AML-193 (cell line): ENCODE measurements at places on chromosomes 3 and 15.
A peak's percentile ranks its signal among the peaks of the same experiment; 100 is the strongest.

DNA sequence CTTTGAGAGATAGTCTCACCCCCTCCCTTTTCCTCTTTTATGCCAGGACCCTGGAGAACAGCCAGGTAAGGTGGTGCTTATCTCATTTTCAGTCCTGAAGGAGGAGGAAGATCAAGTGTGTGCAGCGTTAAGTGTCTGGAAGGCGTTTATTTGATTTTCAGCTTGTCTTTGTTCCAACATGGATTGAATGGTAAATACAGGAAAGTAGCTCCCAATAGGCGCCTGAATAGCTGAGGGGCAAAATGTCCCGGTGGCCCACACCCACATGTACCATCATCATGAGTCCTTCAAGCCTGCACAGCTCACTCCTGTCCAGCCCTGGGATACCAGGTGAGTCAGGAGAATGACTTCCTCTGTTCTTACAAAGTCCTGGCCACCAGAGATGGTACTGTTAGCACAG, 73.5 kb downstream of the CEMIP start:
- DNase-seq: no peak

DNA sequence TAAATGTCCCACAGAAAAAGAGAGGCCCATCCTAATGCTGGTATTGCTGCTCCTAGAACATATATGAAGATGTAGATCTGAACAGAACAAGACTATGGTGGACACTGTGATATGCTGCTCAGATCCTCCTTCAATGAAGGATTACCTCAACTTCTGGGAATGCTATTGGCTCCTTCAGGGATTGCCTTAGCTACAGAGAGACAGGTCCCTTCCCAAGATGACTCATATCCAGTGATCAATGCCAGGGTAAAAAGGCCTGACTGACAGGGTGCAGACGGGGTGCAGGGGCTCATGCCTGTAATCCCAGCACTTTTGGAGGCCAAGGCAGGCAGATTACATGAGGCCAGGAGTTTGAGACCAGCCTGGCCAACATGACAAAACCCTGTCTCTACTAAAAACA, 20.5 kb upstream of the STAG1 start:
- DNase-seq: no peak

- DNase-seq: no peak
Observed at GRCh38 chr3:162443376-162443775, 946.8 kb downstream of the OTOL1 start.

DNA sequence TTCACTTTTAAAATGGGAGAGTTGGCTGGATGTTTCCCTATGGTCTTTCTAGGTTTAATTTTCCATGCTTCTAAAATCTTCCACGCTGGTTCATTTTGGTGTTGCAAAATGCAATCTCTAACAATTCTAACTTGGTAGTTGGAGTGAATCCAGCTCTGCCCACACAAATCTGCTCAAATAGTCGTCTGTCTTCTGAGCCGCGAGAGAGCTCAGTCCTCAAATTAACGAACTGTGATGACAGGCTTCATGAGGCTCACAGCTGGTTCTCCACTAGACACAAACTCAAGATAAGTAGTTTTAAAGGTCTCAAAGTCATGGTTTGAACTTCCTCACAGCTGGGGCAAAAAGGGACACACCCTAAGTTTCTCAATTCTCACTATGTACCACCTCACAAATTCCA, 178.6 kb upstream of the LYSMD4 start:
- DNase-seq: no peak

- no peak for DNase-seq
Observed at GRCh38 chr3:124893526-124893925, 6.4 kb upstream of the ITGB5 start.

DNA sequence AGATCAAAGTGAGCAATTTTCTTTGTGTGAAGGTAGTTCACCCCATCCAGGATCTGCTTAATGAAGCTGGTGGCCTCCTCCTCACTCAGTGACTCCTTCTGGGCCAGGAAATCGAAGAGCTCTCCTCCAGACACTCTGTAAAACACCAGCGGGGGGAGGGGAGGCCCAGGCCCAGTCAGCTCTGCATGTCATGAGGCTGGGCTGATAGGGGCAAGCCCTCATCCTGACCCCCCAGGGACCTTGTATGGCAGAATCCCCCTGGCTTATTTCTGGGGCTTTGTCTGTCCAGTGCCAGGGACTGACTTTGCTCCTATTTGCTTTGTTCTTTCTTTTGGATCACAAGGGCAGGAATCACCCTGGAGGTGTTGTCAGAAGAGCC, 74.9 kb downstream of the DAPK2 start:
- DNase-seq: no peak

DNA sequence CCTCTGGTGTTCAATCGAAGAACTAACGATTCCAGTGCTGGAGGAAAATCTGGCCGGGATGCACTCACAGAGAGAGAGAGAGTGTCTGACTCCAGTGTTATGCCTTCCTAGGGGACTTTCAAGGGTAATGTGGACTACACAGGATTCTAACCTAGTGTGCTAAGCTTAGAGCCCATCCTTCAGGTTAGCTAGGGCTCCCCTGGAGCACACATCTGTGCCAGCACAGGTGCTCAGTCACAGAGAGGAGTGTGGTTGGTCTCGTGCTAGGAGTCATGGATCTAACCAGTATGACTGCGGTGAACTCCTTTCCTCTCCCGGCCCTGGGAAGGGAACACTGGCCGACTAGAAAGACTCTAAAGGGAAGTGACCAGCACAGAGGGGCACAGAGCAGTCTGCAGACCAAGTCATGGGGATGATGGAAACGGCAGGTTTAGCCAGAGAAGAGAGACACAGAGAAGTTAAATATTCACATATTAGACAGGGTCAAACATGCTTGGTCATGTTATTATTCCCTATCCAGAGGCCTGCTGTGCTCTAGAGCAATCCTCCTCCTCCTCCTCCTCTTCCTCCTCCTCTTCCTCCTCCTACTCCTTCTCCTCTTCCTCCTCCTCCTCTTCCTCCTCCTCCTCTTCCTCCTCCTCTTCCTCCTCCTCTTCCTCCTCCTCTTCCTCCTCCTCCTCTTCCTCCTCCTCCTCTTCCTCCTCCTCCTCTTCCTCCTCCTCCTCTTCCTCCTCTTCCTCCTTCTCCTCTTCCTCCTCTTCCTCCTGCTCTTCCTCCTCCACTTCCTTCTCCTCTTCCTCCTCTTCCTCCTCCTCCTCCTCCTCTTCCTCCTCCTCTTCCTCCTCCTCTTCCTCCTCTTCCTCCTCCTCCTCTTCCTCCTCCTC, 280.3 kb downstream of the XXYLT1 start:
- no peak for DNase-seq

DNA sequence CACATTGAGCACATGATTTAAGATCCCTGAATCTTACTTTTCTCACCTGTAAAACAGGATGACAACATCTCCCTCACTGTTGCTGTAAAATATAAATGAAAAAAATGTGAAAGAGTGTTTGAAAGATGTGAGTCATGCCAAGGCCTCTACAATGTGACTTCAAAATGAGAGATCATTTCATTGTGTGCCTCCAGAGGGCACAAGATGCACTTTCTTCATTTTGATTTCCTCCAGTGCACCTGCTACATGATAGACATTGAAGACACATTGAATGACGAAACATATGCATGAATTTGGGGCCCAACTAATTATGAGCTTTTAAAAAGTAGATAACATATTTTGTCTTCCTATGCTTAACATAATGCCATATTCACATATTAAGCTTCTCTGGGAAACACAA, 170.3 kb downstream of the MOBP start:
- DNase-seq: peak; percentile 64

GRCh38 chr3:51271172-51271571, 113.9 kb upstream of the MANF start:
- no peak for DNase-seq

DNA sequence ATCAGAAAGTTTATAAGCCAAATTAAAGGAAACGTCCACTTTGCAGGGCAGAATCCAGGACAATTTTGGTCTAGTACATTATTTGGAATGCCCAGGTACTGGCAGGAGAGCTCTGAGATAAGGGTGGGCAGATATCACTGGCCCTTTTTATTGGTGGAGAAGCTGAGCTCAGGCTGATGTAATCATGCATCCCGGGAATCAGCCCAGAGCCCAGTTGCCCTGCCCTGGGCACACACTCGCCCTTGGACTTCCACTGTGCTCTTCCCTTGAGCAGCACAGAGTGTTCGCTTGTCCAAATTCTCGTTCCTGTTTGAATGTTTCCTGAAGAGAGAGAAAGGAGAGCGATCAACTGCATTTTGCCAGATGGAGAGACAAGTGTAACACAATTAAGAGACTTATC, 3.7 kb downstream of the AQP9 start:
- no peak for DNase-seq

DNA sequence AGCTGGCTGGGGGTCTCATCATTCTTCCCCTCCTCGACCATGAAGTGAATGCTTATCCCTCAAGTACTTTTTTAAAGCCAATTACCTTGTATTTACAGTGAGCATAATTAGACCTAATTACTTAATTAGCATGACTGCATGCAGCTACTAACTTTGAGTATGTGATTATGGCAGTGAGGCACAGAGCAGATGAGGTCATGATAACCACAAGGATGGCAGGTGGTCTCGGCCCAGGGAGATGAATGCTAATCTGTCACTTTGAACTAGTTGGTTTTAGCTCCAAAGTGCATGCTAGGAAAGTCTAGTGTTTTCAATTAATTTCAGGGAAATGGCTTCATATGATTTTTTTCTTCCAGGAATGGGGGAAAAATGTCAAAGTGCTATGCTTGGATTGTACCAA, 233.8 kb downstream of the NTRK3 start:
- no peak for DNase-seq

- DNase-seq: no peak
Observed at GRCh38 chr3:13023971-13024764, 49.1 kb downstream of the IQSEC1 start.

DNA sequence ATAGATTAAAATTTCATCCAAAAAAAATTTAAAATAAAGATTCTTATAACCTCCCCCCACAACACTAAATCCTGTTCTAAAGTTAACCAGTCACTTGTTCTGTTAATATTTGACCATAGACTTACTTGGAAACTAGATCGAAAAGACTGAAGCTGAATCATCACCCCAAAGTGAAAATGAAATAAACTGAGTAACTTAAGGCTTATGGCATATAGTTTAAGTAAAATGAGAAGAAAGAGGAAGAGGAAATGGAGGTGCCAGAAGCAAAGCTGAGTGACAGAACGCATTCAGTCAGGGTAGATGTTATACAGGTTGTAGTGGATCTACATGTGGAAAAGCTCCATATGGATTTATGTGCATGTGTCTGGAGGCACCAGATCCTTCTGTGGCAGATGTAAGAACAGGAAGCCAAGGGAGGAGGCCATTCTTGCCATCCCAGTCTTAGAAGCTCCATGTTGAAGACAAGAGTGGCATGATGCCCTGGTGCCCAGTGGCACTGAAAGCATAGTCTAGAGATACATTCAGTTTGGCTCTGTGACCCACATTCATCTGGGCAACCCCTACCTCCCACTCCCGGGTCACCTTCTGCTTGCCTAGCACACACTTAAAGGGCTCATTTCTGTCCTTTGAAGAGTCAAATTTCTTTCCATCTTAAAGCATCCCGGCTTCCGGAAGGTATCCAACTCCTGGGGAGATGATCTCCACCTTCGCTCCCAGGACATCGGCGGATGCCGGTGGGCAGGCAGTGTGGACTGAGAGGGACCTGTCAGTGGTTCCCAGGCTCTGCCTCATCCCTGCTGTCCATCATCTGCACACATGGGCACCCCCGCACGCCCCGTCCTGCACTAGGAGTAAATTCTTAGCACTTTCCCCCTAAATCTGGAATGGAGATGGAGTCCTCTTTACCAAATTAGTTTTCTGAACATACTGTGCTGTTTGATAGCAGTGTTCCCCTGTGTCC, 90.8 kb downstream of the NEO1 start:
- DNase-seq: no peak

GRCh38 chr3:127656906-127657305, 15.8 kb upstream of the ABTB1 start:
- no peak for DNase-seq

GRCh38 chr15:39472621-39473297, 108.1 kb upstream of the THBS1 start:
- DNase-seq: no peak

DNA sequence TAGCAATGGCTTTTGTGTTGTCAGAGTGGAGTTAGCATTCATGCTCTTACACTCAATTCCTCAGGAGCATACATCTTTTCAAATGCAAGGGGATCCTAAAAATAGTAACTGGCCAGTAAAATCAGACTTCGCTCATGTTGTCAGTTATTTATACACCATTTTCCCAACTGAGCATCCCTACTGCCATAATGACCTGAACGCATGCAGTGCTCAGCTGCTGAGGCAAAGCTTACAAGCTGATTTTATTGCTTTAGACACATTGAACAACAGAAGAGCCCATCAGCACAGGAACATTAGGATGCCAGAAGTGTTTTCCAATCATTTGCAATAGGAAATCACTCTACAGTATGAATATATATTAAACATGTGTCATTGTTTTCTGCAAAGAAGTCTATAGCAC, 689.7 kb upstream of the BCHE start:
- no peak for DNase-seq

DNA sequence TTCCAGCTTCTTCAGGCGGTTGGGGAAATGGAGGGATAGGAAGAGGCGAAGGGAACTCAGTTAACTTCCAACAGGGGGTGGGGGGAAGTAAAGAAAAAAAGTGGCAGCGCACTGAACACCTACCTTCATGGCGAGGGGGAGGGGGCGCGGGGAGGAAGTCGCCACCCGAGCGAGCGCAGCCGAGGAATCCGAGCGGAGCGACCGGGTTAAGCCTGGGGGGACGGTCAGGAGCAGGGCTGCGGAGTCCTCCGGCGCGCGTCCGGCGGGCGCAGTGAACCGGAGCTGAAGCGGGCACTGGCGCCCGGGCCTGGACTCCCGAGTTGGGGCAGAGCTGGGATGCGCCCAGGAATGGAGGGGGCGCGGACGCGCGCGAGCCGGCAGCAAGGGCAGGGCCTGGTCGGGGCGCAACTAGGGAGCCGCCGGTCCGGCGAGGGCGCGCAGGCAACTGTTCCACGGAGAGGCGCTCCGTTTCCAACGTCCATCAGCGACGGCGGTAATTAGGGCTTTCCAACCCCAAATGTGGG, at the start of gene WNT5A:
WNT5A (minus strand) TSS at position 450 of the 524 bp plus-strand sequence; CDS start at position 129, 321 bp downstream.
- no peak for DNase-seq

- DNase-seq: no peak
Observed at GRCh38 chr15:101679806-101680205, 27.6 kb upstream of the TM2D3 start.
